Activated CD4-positive, alpha-beta memory T cell treated with anti-CD3 and anti-CD28 coated beads, Interleukin-2, amount 10 ng/mL, durations not matched to agents 7 days and 5 days (primary cell): ENCODE measurements at places on chromosomes 12 and 14. TPM values are rescaled to one million over a fixed set of nuclear protein-coding genes. Genes with fewer than 3 reads are reported as not detected.

PRKD1 gene
- not detected for total RNA-seq

JAG2 gene
- 2.6 TPM for total RNA-seq

SLC10A1 gene
- not detected for total RNA-seq

DNA sequence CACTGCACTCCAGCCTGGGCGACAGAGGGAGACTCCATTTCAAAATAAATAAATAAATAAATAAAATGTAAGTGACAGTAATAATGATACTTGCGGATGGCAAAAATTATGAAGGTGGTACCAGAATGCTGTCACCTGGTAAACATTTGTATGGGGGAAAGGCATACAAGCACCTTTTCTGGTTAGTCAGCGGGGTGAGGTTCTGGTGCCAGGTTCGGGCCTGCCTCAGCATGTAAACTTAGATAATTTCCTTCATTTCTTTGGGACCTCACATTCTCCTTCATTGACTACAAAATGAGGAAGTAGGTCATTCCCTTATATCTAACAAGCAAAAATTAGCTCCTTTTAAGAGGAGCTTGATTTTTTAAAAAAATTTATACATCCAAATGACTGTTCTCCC lies 10.8 kb downstream of the VTI1B start:
- peaks cover 13% of the 10 kb centered on the region for H3K36me3 ChIP-seq
- H3K27me3 ChIP-seq: no peaks in the 10 kb centered on the region
- H3K4me3 ChIP-seq: no peak overlapping the region
- peaks cover 23% of the 10 kb centered on the region for H3K4me1 ChIP-seq
- no peak for DNase-seq
- no peak overlapping the region for H3K27ac ChIP-seq

DNA sequence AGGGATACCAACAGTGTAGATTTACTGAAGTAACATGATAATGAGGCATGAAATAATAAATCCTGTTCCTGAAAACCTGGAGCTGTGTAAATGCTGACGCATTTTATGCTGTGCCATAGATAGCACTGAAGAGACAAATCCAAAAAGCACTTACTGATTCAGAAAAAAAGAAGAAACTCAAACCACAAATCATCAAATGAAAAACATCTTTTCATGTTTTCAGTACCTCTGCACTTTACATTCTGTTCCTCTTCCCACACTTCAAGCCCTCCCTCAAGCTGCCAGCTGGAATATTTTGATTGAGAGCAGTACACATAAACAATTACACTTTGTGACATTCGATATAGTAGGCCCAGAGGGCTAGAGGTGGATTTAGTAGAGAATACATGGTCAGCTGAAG lies 362.3 kb downstream of the NAV3 start:
- H3K27ac ChIP-seq: no peak overlapping the region
- H3K27me3 ChIP-seq: no peaks in the 10 kb centered on the region
- no peak overlapping the region for H3K4me3 ChIP-seq
- no peaks in the 10 kb centered on the region for H3K36me3 ChIP-seq
- H3K4me1 ChIP-seq: no peaks in the 10 kb centered on the region
- DNase-seq: no peak

GRCh38 chr12:27437839-27438238 lies 8.7 kb upstream of the SMCO2 start:
- H3K27me3 ChIP-seq: peaks cover 10% of the 10 kb centered on the region
- no peak overlapping the region for H3K27ac ChIP-seq
- peaks cover 16% of the 10 kb centered on the region for H3K4me1 ChIP-seq
- H3K4me3 ChIP-seq: no peak overlapping the region
- DNase-seq: no peak
- H3K36me3 ChIP-seq: peaks cover 2% of the 10 kb centered on the region

DNA sequence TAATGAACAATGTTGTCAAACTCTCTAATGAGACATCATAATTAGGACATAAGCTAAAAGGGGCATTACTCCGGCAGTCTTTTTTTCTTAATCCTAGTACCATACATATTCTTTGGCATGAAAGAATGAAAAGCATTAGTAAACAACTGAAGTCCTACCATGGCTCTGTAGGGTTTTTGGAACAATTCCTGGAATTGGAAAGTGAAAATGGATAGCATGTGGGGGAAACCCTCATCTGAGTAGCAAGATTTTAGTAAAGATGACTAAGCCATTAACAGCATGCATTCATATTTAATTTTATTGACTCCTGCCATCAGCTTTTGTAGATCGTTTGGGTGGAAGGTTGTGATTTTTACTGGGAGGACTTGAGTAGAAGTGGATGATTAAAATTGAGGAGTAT lies 216.2 kb upstream of the PDZRN4 start:
- DNase-seq: no peak
- no peaks in the 10 kb centered on the region for H3K27me3 ChIP-seq
- no peaks in the 10 kb centered on the region for H3K4me1 ChIP-seq
- H3K36me3 ChIP-seq: no peaks in the 10 kb centered on the region
- no peak overlapping the region for H3K27ac ChIP-seq

DNA sequence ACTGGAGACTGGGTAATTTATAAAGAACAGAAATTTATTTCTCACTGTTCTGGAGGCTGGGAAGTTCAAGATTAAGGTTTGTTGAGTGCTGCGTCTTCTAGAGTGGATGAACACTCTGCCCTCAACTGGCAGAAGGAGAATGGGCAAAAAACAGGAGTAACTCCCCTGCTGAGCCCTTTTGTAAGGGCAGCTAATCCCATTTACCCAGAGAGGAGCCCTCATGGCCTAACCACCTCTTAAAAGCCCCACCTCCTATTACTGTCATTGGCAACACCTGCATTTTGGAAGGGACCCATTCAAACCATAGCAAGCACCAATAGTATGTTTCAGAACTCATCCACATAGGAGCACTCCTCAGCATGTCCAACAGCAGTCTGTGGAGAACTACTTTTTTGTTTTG lies 47.4 kb downstream of the BORCS5 start:
- H3K27ac ChIP-seq: peak overlapping the region; percentile 19
- H3K4me1 ChIP-seq: peaks cover 65% of the 10 kb centered on the region
- DNase-seq: no peak

GRCh38 chr12:123931686-123932321 lies 40.8 kb downstream of the CCDC92 start:
- H3K27ac ChIP-seq: no peak overlapping the region
- peaks cover 5% of the 10 kb centered on the region for H3K36me3 ChIP-seq
- H3K4me1 ChIP-seq: peaks cover 18% of the 10 kb centered on the region

DNA sequence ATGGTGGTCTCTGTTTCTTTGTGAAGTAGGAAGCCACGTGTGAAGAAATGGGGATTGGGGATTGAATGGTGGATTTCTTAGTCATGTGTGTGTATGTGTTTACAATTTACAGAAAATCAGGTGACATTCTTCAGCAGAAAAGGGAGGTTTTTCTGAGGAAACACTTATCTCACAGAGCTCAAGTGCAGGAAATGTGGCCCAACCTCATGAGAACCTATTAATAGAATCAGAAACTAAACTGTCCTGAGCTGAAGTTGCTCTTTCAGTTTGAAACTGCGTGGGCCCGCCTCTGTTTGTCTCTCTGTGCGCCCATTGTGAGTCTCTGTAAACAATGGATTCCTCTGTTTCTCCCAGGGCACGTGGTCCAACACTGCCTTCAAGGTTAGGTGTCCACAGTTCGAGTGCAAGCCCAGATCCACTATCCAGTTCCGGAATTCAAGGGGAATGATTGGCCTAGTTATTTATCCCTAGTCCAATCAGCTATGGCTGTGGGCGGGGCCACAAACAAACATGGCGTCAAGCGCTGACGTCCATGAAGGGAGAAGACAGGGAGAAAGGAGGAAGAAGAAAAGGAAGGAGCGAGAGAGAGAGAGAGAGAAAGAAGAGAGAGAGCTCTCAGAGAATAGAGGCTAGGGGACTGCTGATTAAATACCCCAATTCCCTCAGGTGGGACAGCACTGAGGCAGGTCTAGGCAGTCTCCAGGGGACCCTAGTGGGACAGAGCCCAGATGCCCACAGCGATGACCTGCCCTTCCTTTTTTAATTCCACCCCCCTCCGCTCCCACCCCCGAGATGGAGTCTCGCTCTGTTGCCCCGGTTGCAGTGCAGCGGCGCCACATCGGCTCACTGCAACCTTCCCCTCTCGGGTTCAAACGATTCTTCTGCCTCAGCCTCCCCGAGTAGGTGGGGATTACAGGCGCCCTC lies 31.4 kb upstream of the C12orf76 start:
- peak overlapping the region; percentile 98 for H3K27ac ChIP-seq
- peaks cover 1% of the 10 kb centered on the region for H3K27me3 ChIP-seq
- peak; percentile 87 for DNase-seq
- H3K36me3 ChIP-seq: peaks cover 3% of the 10 kb centered on the region

GRCh38 chr14:68208626-68209317 lies 389.2 kb downstream of the RAD51B start:
- peaks cover 35% of the 10 kb centered on the region for H3K4me1 ChIP-seq
- no peaks in the 10 kb centered on the region for H3K27me3 ChIP-seq
- H3K36me3 ChIP-seq: peaks cover 4% of the 10 kb centered on the region
- no peak overlapping the region for H3K4me3 ChIP-seq
- DNase-seq: no peak
- peak overlapping the region; percentile 53 for H3K27ac ChIP-seq

GRCh38 chr14:34425095-34425851 lies 36.8 kb downstream of the SPTSSA start:
- no peaks in the 10 kb centered on the region for H3K4me1 ChIP-seq
- DNase-seq: no peak
- H3K4me3 ChIP-seq: no peak overlapping the region
- H3K27ac ChIP-seq: no peak overlapping the region
- no peaks in the 10 kb centered on the region for H3K36me3 ChIP-seq

DNA sequence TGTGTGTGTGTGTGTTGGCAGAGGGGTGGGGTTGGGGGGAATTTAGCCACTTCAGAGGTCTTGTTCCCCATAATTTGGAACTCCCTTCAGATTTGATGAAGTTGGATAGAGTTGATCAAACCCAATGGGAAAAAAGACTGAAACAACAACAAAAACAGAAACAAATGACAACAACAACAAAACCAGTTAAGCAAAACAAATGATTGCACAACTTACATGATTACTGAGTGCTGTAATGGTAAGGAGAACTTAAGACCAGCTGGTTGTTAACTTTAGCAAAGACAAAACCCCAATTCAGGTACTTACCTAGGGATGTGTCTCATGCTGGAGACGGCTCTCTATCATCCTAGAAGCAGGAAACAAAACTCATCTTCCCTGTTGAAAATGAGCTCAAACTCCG lies 107.8 kb upstream of the DDHD1 start:
- H3K36me3 ChIP-seq: no peaks in the 10 kb centered on the region
- H3K27me3 ChIP-seq: peaks cover 2% of the 10 kb centered on the region
- H3K27ac ChIP-seq: no peak overlapping the region
- no peaks in the 10 kb centered on the region for H3K4me1 ChIP-seq
